Neural progenitor cell (in vitro differentiated cells): ENCODE measurements at places on chromosomes 1 and 21.

- DNase-seq: no peak
Measured at GRCh38 chr1:23995431-23995837, 15.3 kb upstream of the SRSF10 start.

GRCh38 chr1:65182658-65183268, 34.8 kb downstream of the AK4 start:
- no peak for DNase-seq

DNA sequence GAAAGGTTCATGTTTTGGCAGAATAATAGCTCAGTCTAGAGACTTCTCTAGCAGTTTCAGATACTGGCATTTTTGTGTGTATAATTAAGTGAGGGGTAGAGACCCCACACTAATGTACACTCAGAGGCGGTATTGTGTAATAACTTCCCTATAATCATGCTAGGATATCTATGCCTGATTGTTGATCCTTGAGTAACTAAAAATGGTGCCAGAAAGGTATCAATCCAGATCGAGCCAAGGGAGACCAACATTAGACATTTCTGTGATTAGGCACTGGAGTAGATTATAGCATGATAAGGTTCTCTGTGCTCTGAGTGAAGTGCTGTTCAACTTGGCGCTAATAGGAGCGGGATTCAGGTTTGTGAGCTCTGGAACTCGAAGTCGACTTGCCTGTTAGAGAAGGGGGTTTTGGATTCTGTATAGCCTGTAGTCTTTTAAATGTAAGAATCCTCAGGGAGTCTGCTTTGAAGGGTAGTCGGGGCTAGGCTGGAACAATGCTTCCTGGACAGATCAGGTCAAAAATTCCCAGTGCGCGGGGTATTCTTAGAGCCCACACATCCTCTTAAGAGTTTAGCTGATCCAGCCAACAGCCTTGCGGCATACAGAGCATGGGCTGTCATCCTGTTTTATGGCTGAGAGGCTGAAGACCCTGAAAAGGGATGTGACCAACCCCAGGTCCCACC, 24.2 kb downstream of the MAN1C1 start:
- DNase-seq: peak; percentile 69

DNA sequence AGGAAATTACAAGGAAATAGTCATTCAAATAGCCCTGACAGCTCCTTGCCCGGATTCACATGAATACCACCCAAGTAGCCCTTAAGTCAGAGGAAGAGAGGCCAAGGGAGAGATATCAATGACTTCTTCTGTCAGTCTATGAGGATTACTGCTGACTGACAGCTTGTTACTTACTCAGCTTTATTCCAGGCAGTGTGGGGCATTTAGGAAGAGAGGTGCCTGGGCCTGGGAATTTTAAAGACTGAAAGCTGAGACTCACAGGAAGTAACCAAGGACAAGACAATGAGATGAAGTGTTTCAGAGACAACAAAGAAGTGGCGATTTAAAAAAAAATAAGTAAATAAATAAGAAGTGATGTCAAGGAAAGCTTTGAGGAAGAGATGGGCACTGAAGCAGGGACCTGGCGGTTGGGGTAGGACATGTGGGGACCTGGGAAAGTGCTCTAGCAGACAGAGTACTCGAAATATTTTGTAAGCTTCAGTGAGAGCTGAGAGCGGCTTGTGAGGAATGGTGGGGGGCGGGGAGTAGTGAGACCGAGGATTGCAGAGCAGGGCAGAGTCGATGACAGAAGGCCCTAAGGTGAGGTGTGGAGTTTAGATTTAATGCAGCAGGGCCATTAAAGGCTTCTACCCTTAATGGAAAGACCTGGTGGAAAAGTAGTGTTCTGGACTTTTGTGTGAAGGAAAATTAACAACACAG, 58.9 kb downstream of the ST3GAL3 start:
- DNase-seq: peak; percentile 85

DNA sequence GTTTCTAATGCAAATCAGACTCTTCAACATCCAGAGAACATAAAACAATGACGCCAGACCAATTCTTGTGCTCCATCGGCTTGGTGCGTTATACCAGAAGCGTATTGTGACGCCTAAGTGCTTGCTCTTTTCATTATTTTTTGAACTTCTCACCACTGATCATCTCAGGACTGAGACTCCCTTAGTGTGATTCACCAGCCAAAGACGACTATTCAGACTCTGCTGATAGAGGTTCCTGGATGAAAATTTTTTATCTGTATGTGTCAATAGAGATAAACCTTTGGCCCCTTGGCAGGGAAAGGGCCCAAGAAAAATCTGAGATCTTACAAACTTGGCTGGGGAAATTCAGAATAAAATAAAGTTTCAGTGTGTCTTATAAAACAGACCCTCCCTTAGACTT, 856 bp upstream of the GREM2 start:
- DNase-seq: peak; percentile 9

DNA sequence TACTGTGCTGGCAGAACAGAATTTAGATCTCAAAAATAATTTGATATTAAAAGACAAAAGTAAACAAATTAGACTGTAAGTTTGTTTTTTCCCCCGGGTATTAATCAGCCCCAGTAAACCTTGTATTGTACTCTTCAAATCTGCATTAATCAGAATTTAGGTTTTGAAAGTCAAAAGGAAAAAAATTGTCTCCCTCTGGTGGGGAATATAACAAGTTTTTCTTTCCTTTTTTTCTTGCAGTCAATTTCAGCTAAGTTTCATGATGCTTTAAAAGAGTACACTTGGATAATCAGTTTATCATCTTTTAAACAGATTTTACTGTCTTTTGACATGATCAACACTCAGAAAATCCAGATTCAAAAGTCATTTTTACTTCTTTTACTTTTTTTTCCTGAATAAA, 134.5 kb upstream of the PKN2 start:
- DNase-seq: no peak
